NCI-H69 (cell line): ENCODE measurements at places on chromosomes 5 and 9.

GRCh38 chr5:102138243-102138653, 157.8 kb downstream of the SLCO4C1 start:
- DNase-seq: no peak

DNA sequence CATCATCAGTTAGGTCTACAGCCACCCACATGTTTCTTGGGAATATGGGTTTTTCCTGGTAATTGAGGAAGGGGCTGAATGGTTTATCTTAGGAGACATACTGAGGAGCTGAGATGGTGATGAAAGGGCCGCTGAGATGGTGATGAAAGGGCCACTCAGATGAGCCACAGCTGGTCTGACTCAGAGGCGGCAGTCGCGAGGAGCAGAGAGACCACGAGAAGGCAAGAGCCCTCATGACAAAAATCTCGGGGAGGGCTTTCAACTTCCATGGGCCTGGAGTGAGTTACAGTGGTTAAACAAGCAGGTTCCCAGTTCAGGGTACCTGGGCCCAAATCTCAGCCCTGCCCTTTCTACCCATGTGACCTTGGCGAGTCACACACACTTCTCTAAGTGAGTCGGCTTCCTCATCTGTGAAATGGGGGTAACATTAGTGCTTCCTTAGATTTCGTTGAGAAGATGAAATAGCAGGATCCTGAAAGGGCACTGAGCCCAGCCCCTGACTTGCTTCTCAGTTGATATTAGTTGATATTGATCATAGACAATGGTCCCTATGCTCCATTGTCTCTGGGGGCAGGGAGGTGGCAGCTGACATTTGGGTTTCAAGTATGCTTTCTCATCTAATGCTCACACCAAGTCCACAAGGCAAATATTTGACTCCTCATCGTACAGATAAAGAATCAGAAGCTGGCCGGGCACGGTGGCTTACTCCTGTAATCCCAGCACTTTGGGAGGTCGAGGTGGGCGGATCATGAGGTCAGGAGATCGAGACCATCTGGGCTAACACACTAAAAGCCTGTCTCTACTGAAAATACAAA, 169.5 kb downstream of the RGS3 start:
- DNase-seq: no peak

DNA sequence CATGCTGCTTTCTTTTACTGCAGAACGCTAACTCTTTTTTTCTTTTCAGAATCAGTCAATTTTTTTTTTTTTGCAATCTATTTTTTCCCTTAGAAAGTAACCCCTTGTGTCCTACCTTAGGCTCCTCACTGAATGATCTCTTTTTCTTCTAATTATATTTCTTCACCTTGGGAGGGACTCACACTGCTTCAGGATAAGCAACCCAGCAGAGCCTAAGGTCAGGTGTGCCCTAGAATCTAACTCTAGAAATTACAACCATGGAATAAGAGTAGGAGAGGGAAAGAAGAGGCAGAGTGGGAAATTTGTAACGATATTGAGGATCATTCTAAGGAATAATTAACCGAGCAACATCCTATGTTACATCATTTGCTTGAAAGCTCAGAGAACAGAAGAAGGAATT, 564.0 kb upstream of the MEF2C start:
- no peak for DNase-seq

DNA sequence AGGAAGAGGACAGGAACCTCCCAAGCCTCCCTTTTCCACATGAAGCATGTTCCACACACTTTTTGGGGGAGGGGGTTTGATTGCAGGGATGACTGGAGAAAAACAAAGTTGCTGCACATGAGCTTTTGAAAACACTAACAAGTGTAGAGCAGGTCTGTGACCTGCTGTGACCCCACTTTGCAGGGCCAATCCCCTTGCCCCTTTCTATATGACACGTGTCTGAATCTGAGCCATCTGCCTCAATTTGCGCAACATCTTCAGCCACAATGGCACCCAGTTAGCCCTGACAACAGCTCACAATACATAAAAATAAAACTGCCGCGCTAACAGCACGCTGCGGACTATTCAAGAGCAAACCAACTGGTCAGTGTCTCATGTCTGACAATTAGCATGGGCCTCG, 227.8 kb upstream of the TBCA start:
- peak; percentile 98 for DNase-seq

GRCh38 chr9:19036611-19037010, 3.6 kb upstream of the SAXO1 start:
- peak; percentile 10 for DNase-seq

GRCh38 chr5:37090781-37091180, 158.4 kb downstream of the CPLANE1 start:
- no peak for DNase-seq

- no peak for DNase-seq
Observed at GRCh38 chr9:136462664-136463063, 20.2 kb downstream of the SEC16A start.

DNA sequence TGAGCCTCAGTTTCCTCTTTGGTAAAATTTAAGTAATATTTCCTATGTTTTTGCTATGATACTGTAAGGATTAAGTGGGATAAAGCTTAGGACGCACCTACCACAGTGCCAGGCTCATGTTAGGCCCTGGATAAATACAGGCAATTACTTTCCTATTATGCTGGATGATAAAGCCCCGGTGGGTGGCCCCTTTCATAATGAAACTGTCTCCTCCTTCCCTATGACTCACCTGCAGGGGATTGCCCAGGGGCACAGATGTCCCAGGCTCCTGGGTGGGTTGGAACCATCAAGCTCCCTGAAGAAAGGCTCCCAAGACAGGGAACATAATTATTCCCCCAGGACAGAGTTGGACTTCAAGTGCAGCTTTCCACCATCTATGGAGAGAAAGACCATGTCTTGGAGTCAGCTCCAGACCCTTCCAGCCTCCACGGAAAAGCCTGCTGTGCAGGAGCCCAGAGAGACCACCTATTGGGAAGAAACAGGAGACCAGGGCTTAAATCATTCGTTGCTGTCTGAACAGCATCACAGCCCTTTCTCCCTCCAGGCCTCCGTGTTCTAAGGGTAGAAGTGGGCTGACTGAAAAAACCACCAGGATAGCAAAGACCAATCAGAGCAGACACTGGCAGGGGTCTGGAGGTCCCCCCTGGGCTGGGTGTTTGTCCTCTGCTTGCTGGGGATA, 43.2 kb upstream of the FOXE1 start:
- DNase-seq: peak; percentile 99

DNA sequence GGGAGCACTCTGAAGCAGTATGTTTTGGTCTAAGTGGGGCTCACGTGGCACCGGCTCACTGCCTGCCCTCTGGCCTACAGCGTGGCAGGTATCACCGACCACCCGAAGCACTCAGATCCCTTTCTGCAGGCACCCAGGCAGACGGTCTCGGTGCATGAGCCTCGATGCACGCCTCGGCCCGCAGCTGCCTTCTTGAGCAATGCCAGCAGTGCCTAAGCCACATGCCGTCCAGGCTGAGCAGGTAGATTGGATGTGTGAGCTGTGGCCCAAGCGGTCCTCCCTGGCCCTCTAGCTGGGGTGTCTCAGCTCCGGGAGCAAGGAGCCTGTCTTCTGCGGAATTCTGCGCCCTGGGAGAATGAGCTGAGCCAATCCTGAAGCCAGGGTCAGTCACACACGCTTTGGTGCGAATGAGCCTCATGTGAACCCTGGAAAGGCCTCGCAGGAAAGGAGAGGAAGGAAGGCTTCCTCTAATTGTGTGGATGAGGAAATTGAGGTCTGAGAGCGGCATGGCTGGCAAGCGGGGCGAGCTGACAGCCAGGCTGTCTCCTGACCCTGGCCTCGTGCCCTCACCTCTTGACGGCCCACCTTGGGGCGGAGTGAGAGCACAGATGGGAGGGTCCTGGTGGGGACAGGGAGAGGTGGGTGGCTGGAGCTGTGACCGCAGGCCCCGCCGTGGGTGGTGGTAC, 14.4 kb downstream of the RXRA start:
- no peak for DNase-seq

- DNase-seq: peak; percentile 77
Observed at GRCh38 chr9:135221951-135222631, 134.6 kb downstream of the OLFM1 start.

DNA sequence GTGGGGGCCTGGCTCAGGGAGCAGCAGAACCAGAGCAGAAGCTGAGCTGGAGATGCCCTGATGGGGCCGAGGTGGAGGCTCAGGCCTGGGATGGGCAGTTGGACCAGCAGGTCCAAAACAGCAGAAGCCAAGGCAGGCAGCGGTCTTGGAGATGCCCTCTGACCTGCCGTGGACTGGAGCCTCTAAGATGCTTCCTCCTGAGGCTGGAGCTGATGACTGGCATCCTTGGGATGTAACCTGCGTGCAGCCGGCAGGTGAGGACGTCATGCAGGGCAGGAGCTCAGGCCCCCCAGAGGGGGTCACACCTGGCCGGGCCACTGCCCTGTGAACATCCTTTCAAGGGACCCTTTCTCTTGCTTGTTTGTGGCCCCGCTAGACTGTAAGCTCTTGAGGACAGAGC, 162.0 kb downstream of the RGS3 start:
- DNase-seq: no peak

DNA sequence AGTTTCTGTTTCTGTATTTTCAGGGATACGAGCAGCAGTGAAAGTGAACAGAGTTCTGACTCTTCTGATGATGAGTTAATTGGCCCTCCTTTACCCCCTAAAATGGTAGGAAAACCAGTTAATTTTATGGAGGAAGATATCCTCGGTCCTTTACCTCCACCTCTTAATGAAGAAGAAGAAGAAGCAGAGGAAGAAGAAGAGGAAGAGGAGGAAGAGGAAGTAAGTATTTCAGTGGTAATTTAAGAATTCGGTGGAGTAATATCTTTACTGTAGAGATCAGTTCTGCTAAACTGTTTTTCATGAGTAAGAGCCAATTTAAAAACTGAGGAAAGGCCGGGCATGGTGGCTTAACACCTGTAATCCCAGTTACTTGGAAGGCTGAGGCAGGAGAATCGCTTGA, 17.2 kb downstream of the WDR70 start:
- DNase-seq: no peak

- DNase-seq: no peak
Observed at GRCh38 chr9:125593581-125594222, 113.3 kb downstream of the MAPKAP1 start.

DNA sequence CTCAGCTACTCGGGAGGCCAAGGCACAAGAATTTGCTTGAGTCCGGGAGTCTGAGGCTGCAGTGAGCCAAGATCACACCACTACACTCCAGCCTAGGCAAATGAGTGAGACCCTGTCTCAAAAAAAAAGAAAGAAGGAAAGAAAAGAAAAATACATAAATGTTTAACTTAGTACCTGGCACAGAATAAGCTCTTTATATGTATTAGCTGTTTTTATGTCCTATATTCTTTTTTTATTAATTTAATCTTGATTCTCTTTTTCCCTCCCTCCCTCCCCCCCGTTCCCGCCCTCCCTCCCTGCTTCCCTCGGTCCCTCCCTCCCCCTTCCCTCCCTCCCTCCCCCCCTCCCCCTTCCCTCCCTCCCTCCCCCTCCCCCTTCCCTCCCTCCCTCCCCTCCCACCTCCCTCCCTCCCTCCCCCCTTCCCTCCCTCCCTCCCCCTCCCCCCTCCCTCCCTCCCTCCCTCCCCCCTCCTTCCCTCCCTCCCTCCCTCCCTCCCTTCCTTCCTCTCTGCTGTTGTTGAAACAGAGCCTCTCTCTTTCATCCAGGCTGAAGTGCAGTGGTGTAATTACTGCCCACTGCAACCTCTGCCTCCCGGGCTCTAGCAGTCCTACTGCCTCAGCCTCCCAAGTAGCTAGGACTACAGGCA, 135.8 kb upstream of the GRHPR start:
- peak; percentile 70 for DNase-seq

- no peak for DNase-seq
Observed at GRCh38 chr9:99868845-99869244, 37.6 kb upstream of the STX17 start.

GRCh38 chr5:170293273-170293672, 4.3 kb downstream of the LCP2 start:
- peak; percentile 27 for DNase-seq

DNA sequence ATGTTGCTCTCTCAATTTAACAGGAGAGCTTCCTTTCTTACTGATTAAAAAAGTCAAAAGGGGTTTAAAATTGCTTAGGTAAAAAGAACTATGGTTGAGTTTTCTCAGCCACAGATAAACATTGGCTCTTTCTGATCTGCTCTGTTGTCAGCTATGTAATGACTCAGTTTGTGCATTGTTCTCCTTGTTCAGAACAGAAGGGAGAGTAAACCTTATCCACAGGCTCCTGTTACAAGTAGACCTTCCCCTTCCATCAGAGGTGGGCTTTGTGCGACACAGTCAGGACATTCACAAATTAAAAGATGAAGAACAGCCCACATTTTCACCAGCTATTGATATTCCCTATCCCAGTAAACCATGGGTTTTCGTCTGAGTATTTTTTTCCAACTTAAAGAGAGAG, 236.3 kb upstream of the SEMA6A start:
- no peak for DNase-seq

DNA sequence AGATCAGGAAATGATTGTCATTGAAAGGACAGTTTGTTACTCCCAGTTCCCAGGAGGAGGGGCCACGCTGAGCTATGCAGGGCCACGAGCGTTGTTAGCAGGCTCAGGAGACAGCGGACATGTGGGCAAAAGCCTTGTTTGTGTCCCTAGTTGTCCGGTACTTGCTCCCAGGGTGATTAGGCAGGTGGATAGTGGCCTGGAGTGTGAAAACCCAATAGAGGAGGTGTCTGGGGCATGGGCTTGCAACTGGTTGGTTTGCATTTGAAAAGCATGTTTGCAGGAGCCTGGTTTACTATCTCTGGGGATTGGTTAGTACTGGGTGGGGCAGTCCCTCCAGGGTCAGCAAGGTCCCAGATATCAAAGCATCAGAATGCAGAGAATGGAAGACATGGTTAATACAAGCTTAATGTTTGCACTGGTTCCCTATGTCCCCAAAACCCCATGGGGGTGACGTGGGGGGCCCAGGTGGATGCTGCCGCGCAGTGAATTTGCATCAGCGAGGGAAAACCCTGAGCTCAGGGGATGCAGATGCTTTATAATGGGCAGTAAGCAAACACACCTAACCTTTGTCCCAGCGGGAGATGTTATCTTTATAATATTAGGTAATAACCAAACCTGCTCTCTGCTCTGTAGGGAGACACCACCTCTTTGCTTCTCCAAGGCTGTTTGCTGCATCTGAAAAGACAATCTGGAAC, 39.7 kb downstream of the ROPN1L start:
- peak; percentile 88 for DNase-seq

- DNase-seq: no peak
Observed at GRCh38 chr9:27365707-27366376, 68.9 kb upstream of the EQTN start.

DNA sequence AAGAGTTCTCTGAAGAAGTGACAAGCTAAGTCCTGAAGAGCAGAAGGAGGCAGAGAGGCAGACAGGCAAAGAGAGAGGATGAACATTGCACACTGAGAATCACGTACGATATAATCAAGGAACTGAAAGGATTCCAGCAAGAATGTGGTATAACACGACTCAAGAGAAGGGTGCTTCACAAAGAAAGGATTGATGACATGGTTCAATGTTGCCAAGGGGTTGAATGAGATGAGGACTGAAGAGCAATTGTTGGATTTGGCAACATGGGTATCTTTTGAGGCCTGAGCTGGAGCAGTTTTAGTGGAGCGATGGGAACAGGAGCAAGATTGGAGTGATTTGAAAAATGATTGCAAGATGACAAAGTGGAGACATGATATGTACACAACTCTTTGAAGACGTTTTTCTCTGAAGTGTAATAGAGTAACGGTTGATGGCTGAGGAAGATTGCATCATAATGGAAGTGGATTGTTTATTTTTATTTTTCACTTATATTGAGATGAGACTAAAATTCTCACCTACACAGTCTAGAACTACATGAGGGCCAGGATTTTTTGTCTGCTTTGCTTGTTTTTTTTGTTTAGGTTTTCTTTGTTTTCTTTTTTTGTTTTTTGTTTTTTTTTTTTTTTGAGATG, 1049.9 kb upstream of the WWC1 start:
- DNase-seq: no peak

GRCh38 chr9:130149654-130150286, 22.4 kb upstream of the NCS1 start:
- DNase-seq: no peak

GRCh38 chr9:32092031-32092430, 292.4 kb upstream of the ACO1 start:
- DNase-seq: no peak
